A673 (cell line): ENCODE measurements at places on chromosomes 16 and 17. TPM values are rescaled to one million over a fixed set of nuclear protein-coding genes. Genes with fewer than 3 reads are reported as not detected.

DNA sequence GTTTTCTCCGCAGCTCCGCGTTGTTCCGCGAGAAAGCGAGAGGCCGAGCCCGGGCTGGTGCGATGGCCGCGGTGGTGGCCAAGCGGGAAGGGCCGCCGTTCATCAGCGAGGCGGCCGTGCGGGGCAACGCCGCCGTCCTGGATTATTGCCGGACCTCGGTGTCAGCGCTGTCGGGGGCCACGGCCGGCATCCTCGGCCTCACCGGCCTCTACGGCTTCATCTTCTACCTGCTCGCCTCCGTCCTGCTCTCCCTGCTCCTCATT is 404 bp downstream of the EMC6 start:
- peaks cover 7% of the 10 kb centered on the region for H3K36me3 ChIP-seq
- H3K4me3 ChIP-seq, result peak overlapping the region; percentile 100
- peaks cover 7% of the 10 kb centered on the region for H3K4me1 ChIP-seq
- peak overlapping the region; percentile 92 for H3K27ac ChIP-seq
- no peaks in the 10 kb centered on the region for H3K27me3 ChIP-seq
- DNase-seq, result no peak

DNA sequence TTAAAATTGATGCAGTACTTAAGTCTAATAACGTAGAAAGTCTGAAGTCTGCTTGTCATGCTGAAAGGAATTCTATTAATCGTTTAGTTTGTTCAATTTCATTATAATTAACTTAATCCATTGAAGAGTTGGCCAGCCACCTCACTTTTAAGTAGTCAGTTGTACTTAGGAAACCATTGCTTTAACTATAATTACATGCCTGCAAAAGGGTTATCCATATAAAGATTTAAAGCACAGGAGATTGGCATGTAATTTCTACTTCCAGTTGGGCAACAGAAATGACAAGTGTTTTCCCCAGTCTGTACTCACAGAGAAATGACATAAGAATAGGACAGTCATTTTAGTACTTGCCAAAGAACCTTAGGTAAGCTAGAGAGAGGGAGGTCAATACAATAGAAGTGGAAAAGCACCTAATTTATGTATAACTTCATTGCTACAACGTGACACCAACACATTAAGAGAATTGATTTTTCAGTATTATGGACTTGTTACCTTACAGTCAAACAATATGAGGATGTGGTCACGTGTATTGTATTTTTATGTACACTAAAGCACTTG is 3.7 kb upstream of the USP32 start:
- H3K36me3 ChIP-seq, result no peaks in the 10 kb centered on the region
- H3K27ac ChIP-seq, result no peak overlapping the region
- H3K4me3 ChIP-seq, result no peak overlapping the region
- H3K4me1 ChIP-seq, result peaks cover 27% of the 10 kb centered on the region

GRCh38 chr17:62866471-62866870 is 58.4 kb upstream of the MARCHF10 start:
- no peak for DNase-seq
- no peaks in the 10 kb centered on the region for H3K4me1 ChIP-seq
- no peaks in the 10 kb centered on the region for H3K36me3 ChIP-seq
- peaks cover 3% of the 10 kb centered on the region for H3K27me3 ChIP-seq
- no peak overlapping the region for H3K4me3 ChIP-seq

DNA sequence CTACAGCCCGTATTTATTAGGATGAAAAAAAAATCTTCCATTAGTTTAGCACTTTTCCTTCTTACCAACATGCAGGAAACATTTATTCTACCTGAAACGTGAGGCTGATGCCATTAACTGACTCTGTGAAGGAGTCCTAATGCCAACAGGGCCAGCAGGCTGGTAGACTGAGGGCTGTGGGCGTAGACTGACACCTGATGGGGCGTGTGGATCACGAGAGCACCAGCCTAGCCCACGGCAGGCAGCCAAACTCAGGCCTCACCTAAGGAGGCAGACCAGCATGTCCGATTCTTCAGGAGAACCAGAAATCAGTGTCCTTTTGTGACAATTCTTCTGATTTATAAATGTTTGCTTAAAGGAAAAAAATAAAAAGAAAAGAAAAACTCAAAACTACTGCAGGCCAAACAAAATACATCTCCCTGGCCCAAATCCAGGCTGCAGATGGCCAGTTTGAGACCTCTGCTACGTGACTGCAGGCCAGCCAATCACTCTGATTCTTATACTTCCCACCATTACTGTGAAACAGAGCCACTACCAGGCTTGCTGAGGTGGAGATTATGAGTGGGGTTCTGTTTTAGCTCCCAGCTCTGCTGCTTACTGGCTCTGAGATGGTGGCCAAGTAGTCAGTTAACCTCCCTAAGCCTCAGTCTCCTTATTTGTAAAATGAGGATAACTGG is 66.5 kb downstream of the GNAO1 start:
- no peak overlapping the region for H3K4me3 ChIP-seq
- no peak overlapping the region for H3K27ac ChIP-seq
- H3K4me1 ChIP-seq, result no peaks in the 10 kb centered on the region
- peaks cover 25% of the 10 kb centered on the region for H3K27me3 ChIP-seq

DNA sequence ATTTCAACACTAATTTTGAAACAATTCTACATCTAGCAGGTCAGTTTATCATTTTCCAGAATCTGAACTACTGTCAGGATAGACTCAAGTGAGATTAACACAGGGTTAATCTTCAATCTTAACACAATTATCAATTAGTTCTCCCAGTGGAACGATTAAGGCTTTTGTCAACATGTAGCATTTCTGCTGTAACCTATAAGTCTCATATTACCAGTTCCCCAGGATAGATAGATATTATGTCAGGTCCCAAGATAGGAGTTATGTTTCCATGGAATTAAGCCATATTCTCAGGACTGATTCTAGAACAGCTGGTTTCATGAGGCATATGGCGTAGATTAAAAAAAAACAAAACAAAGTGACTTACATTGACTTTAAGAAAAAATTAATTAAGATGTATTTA is 4.4 kb upstream of the FBF1 start:
- H3K4me3 ChIP-seq, result no peak overlapping the region
- H3K4me1 ChIP-seq, result peaks cover 11% of the 10 kb centered on the region
- H3K27me3 ChIP-seq, result no peaks in the 10 kb centered on the region
- no peak for DNase-seq
- peaks cover 27% of the 10 kb centered on the region for H3K36me3 ChIP-seq

AGRP gene
- total RNA-seq, result not detected in 2 replicates

GRCh38 chr16:10879681-10880589 is 2.9 kb downstream of the CIITA start:
- no peaks in the 10 kb centered on the region for H3K4me1 ChIP-seq
- H3K27me3 ChIP-seq, result peaks cover 85% of the 10 kb centered on the region
- H3K4me3 ChIP-seq, result no peak overlapping the region
- no peaks in the 10 kb centered on the region for H3K36me3 ChIP-seq

GABARAPL2 gene
- 88.8 and 95.4 TPM in 2 replicates for total RNA-seq

- no peaks in the 10 kb centered on the region for H3K4me1 ChIP-seq
- no peak for DNase-seq
- no peak overlapping the region for H3K4me3 ChIP-seq
- no peaks in the 10 kb centered on the region for H3K36me3 ChIP-seq
- H3K27ac ChIP-seq, result no peak overlapping the region
These were observed 23.4 kb downstream of the CYLD start for GRCh38 chr16:50765260-50765659.

NOG gene
- total RNA-seq, result 0.15 TPM in 1 of 2 replicates, not detected in the other

TEKT5 gene
- not detected in 2 replicates for total RNA-seq

CNOT1 gene
- total RNA-seq, result 255 and 259 TPM in 2 replicates

GRCh38 chr16:73483076-73483791 is 435.3 kb upstream of the ZFHX3 start:
- H3K36me3 ChIP-seq, result no peaks in the 10 kb centered on the region
- no peaks in the 10 kb centered on the region for H3K4me1 ChIP-seq
- H3K27ac ChIP-seq, result no peak overlapping the region
- H3K4me3 ChIP-seq, result no peak overlapping the region
- no peak for DNase-seq

GRCh38 chr17:79702034-79702433 is 28.7 kb upstream of the ENPP7 start:
- H3K4me1 ChIP-seq, result no peaks in the 10 kb centered on the region
- H3K27ac ChIP-seq, result no peak overlapping the region
- H3K36me3 ChIP-seq, result no peaks in the 10 kb centered on the region
- H3K4me3 ChIP-seq, result no peak overlapping the region

CARHSP1 gene
- total RNA-seq, result 316 and 329 TPM in 2 replicates

DNA sequence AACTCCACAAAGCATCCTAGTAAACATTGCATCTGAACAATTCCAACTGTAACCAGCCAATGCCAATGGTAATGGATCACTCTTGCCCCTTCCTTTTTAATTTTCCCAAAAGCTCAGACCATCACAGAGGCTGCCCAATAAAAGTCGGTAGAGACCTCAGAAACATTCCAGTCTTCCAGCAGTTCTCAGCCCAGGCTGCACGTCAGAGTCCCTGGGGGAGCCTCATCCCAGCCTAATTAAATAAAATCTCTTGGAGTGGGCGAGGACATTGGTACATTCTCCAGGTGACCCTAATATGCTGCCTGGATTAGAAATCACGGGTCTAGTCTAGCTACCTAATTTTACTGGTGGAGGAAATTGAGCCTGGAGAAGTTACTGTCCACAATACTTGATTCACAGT is 117.1 kb upstream of the MYOCD start:
- no peaks in the 10 kb centered on the region for H3K36me3 ChIP-seq
- no peak overlapping the region for H3K27ac ChIP-seq
- H3K27me3 ChIP-seq, result peaks cover 9% of the 10 kb centered on the region

DNA sequence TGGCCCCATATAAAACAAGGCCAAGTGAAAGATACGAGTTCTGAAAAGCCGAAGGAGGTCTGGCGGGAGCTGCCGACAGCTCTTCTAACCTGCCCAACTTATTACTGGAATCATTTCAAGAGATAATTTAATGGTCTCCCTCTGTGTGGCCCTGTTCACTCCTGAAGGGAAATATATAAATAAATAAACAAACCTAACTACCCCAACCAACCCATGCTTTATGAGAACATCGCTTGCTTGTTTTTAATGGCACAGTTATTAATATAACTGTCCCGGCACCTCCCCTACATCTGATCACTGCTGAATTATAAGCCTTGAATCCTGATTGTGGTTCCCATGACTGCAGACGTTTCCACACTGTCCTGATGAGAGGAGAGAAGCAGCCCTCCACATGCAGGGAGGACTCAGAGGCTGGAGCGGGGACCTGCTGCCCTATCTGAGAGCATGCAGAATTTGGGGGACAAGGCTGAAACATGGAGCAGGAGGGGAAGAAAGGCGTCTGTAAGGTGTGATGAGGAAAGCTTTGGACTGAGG is 22.2 kb downstream of the CDK5RAP3 start:
- DNase-seq, result no peak
- no peak overlapping the region for H3K4me3 ChIP-seq
- no peaks in the 10 kb centered on the region for H3K27me3 ChIP-seq
- no peaks in the 10 kb centered on the region for H3K36me3 ChIP-seq
- peaks cover 10% of the 10 kb centered on the region for H3K4me1 ChIP-seq

DNA sequence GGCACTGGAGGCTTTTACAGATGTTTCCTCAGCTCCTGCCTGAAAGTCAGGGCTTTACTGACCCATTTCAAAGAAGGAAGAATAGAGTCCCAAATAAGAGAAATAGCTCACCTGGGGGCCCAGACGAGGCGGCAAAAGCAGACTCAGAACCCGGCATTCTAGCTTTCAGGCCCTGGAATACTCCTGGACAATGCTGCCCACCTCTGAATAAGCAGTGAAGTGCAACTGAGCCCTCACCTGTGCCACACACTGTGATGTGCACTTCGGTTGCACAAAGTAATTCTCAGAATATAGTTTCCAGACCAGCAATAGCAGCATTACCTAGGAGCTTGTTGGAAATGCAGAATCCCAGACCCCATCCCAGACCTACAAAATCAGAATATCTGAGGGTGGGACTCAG is 54.6 kb downstream of the ZNF423 start:
- no peak for DNase-seq
- H3K27me3 ChIP-seq, result no peaks in the 10 kb centered on the region
- H3K27ac ChIP-seq, result no peak overlapping the region
- H3K4me3 ChIP-seq, result no peak overlapping the region
- no peaks in the 10 kb centered on the region for H3K4me1 ChIP-seq

GRCh38 chr16:88438084-88438870 is 14.8 kb upstream of the ZFPM1 start:
- H3K4me1 ChIP-seq, result no peaks in the 10 kb centered on the region
- no peak for DNase-seq
- no peaks in the 10 kb centered on the region for H3K36me3 ChIP-seq
- no peaks in the 10 kb centered on the region for H3K27me3 ChIP-seq

CX3CL1 gene
- total RNA-seq, result 0.15 TPM in 1 of 2 replicates, not detected in the other

TBC1D16 gene
- total RNA-seq, result 49.1 and 54.7 TPM in 2 replicates

DNA sequence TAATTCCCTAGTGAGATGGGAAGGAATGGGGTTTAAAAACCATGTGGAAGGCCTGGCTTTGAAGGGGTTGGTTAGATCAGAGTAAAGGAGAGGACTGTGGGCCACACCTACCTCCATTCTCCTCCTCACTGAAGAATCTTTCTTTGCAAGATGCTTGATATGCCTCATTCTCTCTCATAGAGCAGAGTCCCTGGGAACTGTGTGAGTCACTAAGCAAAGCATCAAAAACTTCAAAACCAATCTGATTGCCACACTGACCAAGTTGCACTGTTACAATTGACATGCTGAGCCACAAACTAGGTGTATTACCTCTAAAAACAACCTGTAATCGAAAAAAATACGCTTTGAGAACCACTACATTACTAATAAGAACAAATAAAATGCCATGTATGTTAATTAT is 2.0 kb downstream of the TUBD1 start:
- H3K36me3 ChIP-seq, result peaks cover 3% of the 10 kb centered on the region
- H3K27me3 ChIP-seq, result no peaks in the 10 kb centered on the region
- DNase-seq, result no peak
- H3K27ac ChIP-seq, result no peak overlapping the region

DNA sequence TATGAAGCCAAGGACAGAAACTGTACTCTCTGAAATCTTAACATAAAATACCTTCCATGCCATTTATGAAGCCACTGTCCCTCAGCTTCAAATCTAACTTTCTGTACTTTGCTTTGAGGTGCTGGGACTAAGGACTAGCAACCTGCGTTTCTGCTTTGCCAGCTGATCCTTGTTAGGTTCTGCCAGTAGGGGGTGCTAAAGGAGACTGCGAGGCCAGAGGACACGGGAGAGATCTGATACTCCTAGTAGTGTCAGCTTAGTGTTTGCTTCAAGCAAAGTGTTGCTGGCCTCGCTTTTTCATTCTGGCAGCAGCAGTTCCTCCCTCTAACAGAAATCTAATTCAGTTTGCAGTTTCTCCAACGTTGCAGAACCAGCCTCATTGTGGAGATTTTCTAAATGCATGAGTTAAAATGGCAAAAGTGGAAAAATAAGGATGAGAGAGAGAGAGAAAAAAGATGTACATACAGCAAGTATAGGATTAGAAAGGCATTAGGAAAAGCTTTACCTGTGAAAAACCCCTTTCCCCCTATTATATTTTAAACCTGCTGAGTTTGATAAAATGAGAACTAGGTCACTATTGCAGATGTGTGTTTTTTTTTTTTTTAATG is 297.5 kb downstream of the CA10 start:
- DNase-seq, result peak; percentile 53
- no peaks in the 10 kb centered on the region for H3K27me3 ChIP-seq
- H3K27ac ChIP-seq, result no peak overlapping the region
- no peaks in the 10 kb centered on the region for H3K36me3 ChIP-seq

GRCh38 chr16:66899945-66900710 is 18.6 kb downstream of the CDH16 start:
- H3K4me1 ChIP-seq, result peaks cover 10% of the 10 kb centered on the region
- no peaks in the 10 kb centered on the region for H3K36me3 ChIP-seq
- H3K27me3 ChIP-seq, result no peaks in the 10 kb centered on the region
- no peak overlapping the region for H3K27ac ChIP-seq
